ENCODE measurements at places on chromosomes 4 and X.

DNA sequence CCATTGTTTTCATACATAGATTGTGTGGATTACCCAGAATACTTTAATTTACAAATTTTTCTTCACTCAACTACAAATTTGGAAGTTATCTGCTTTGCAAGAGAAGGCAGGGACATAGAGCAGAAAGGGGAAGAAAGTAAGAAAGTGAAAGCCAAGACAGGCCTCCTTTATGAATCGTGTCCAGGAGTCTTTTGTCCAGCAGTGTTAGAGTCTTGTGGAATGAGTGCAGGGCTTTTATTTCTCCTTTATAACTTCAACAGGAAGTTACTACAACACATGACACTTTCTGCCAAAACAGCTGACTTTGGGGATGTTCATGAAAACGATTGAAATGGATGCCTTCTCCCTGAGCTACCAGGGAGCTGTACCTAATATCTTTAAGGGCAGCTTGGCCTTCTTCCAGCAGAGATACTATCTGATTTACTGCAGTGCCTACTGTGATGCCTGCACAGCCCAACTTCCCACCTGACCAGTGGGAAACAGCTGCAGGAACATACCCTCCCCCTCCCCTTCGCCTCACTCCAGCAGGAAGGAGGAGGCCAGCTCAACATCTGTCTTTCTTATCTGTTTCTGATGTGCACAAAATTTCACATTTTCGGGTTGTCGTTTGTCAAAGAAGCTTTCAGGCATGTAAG is 557.7 kb upstream of the SLIT2 start:
- DNase-seq, result no peak

DNA sequence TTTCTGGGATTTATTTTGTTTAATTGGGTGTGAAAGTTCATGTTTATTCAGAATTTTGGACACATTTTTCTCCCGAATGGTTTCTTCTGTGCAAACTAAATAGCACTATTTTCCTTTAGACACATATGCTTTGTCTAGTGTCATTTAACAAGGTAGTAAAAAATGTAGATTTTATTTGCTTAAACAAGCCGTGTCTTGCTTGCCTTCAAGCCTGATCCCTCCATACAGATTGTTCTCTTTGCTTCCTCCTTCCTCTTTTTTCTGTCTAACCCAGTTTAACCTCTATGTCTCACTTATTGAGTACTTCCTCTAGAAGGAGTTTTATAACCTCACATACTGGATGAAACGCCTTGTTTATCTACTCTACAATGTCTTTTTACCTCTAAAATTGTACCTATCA is 211.8 kb downstream of the NPFFR2 start:
- no peak for DNase-seq

DNA sequence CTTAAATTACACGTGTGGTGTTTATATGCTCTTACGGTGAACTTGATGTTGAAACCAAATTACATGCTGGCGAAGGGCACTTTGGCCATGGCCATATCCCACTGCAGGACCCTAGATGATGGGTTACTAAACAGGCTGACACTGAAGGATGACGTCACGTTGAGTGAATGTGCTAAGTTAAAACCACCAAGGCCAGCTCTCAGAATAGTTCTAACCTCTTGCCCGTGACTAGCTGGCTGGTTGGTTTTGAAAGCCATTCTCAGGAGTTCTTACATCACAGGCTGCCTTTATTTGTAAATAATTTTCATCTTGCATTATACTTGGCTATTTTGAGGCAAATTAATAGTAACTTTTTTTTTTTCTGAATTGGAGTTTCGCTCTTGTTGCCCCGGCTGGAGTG is 41.3 kb upstream of the PHEX start:
- no peak for DNase-seq

DNA sequence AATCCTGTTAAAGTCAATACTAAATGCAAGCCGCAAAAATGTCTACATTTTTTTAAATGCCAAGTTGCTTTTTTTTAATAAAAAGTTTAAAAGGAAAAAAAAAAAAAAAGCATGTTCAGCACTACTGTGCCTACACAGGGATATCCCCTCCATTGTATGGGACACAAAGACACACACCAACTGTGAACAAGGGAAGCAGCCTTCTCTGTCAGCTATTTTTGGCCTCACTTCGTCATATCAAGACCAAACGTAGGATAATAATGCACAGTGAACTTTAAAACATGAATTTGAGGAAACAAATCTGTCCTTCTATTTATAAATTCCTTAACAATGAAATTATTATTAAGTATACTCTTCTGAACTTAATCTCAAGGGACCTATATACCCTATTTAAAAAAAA is 4.4 kb downstream of the FBXW7 start:
- DNase-seq, result no peak

DNA sequence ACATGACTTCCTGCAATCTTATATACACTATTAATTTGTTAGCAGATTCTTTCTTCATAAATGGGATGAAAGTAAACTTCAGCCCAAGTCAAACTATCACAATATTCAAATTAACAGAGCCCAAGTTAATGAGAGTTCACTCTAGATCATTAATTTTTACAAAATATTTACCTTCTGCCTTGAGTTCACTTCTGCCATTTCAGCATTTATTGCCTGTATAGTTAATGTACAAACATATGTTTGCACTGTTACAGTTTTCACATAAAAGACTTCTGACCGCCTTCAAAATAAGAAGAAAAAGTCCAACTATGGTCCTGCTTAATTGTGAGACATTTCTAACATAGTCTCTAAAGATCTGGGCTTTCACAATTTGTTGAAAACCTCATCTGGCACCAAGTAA is 46.9 kb downstream of the GPC3 start:
- DNase-seq, result no peak

DNA sequence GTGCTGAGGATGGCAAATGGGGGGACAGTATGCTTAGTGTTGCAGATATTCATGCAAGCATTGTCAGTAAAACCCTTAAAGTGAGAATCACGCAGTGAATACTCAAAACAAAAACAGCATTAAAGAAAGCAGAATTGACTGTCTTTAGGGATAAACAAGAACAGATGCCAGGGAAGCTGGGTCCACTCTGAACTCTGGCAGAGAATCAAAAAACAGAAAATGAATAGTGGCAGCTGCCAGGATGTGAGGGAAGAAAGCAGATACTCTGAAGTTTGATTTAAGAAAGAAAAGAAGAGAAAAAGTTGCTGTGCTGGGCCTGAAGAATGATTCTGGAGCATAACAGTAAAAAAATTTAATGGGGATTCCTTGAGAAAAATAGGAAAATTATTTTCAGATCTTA is 131.5 kb downstream of the GABRA2 start:
- DNase-seq, result no peak

DNA sequence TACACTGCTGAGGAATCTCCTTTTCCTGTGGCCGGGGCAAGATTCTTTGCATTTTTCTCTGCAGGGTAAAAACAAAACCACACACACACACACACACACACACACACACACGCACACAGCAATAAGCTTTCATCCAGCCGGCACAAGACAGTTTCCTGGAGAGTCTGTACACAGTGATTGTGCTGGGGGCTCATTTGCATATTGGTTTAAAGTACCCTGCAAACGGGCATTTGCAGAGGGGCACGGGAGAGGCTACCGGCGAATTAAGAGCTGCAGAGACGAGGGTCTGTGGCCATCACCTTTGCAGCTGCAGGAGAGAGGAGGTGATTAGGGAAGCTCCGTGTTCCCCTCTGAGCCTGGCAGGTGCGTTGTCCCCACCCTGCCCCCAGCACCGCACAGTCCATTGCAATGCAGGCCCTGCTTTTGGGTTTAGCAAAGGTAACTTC is 219.9 kb downstream of the SHOX start:
- no peak for DNase-seq

GRCh38 chrX:34875204-34875603 is 67.4 kb upstream of the FAM47B start:
- DNase-seq, result no peak

GRCh38 chr4:106502106-106502699 is 133.6 kb upstream of the GIMD1 start:
- peak; percentile 11 for DNase-seq

DNA sequence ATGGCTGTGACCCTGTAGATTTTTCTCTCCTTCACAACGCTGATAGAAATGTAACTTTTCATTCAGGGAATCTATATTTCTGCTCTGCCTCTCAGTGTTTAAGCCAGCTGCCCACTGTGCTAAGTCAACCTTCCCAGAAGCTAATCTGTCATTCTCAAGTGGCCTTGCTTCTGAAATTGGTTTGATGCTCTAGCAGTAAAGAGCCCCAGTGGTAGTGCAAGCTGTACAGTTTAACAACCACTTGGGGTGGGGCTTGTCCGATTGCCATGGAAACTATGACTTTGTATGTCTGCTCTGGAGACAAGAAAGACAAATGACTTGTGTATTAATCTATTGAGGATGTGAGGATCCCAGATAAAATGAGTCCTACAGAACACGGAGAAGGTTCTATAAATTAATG is 620.9 kb upstream of the GALNT7 start:
- DNase-seq, result no peak

- DNase-seq, result no peak
These were observed 53.1 kb downstream of the ATXN3L start for GRCh38 chrX:13266641-13267345.

- no peak for DNase-seq
These were observed 1.0 kb downstream of the ACSL1 start for GRCh38 chr4:184824776-184825084.

DNA sequence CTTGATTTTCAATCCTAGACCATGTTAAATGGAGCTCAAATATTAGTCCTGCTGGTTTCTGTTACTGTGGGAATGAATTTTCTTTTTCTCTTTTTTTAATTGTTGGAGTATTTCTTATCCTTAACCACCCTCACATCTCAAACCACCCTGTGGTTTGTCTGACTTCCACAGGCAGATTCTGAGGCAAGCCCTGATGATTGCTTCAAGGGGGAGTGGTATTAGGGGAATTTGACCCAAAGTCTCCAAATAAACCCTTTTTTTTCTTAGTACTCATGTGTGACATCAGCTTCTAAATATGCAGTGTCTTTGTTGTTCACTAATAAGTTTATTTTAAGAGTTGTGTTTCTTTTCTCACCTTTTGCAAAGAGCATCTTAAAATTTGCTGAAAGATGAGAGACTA is 810.3 kb downstream of the IL1RAPL1 start:
- DNase-seq, result no peak

- no peak for DNase-seq
These were observed 77.4 kb upstream of the GPR50 start for GRCh38 chrX:151099001-151099400.

GRCh38 chrX:24646006-24646405 is 1.1 kb downstream of the PCYT1B start:
- DNase-seq, result no peak

DNA sequence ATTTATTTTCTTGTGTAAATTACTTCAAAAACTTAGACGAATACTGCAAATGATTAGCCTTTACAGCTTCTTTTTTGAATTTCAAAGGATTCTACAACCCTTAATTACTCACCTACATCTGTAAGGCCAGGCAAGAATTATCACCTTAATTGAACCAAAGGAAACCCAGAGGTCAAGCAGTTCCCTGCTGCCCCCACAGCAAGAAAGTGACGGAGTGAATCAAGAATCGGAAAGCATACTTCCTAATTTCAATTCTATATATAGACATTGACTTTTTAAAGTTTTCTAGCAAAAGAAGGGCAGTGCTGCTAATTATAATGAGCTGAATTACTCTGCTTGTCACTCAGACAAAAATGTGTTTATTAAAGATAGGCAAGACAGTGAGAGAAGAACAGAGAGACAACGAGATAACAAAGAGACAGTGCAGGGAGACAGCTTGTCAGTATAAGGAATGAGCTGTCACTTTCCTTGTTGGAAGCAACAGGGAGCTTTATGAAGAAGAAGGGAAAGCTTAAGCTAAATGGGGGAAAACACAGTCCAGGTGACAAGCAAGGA is 47.5 kb upstream of the SPANXN4 start:
- DNase-seq, result no peak

DNA sequence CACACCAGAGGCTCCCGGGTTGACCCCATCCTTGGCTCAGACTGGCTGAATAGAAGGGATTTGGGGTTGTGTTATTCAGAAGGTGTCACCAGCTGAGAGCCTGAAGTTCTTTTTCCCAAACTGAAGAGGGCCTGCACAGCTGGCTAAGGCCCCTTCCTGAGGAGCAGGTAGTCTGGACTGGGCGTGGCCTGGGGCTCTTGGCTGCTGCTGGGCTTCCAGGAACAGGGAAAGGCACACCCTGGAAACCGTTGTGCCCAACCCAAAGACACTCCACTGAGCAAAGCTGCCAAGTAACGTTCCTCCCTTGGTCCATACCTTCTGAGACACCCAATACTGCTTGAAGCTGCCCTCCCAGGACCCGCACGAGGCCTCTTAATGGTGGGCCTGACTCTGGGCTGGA is 8.3 kb upstream of the CXCR3 start:
- no peak for DNase-seq

- no peak for DNase-seq
These were observed 1.1 kb downstream of the PHOX2B start for GRCh38 chr4:41747230-41748055.

- no peak for DNase-seq
These were observed 473.4 kb downstream of the INPP4B start for GRCh38 chr4:142372530-142373260.

DNA sequence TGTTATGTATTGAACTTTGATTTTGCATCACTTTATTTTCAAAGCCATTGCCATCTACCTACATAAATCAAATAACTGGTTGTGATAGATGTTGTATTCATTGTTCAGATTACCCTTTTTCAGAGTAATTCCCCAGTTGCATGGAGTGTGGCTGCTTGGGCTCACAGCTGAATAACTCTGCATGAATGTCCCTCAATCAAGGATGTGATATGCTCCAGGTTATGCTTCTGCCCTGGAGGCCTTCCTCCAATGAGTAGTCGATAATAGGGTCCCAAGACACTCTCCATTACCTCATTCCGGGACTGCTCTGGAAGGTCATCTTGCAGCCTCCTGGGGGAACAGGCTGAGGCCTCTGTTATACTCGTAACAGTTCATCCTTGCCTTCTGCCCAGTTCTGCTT is 251.8 kb downstream of the ADGRL3 start:
- DNase-seq, result no peak

GRCh38 chr4:138299881-138300280 is 57.7 kb upstream of the SLC7A11 start:
- no peak for DNase-seq

- DNase-seq, result no peak
These were observed 410.3 kb downstream of the CCSER1 start for GRCh38 chr4:90537491-90537890.

- DNase-seq, result no peak
These were observed 26.4 kb downstream of the ANAPC10 start for GRCh38 chr4:145071560-145071959.

DNA sequence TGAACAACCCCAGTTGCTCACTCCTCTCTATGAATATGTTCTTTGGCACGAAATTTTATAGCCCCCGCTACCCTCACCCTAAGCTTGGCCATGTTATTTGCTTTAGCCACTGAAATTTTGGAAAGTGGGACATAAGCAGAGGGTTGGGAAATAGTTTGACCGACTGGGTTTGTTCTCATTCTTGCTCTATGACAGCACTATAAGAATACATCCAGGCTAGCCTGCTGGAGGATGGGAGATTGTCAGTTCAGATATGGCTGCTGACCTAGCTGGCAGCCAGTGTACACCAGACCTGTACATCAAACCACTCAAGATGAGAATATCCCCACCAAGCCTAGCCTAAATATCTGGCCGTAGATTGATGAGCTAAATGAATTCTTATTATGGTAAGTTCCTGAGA is 298.1 kb downstream of the PDGFC start:
- DNase-seq, result no peak

- DNase-seq, result no peak
These were observed 9.6 kb downstream of the GTPBP6 start for GRCh38 chrX:308821-309520.

- DNase-seq, result peak; percentile 34
These were observed 34.2 kb downstream of the WDR13 start for GRCh38 chrX:48631376-48632090.

- DNase-seq, result no peak
These were observed 33.0 kb downstream of the GSTCD start for GRCh38 chr4:105741548-105741947.

GRCh38 chr4:125938541-125938940 is 623.8 kb downstream of the FAT4 start:
- DNase-seq, result no peak
